Activated T-helper 2 cell treated with anti-CD3 and anti-CD28 coated beads, Interferon-gamma antibody, Interleukin-2, Interleukin-4, amounts not matched to agents 10 μg/mL and 5 μg/mL and 100 μg/mL, durations not matched to agents 14 hours and 24 hours and 36 hours (primary cell): ENCODE measurements at places on chromosomes 16 and 17.

DNA sequence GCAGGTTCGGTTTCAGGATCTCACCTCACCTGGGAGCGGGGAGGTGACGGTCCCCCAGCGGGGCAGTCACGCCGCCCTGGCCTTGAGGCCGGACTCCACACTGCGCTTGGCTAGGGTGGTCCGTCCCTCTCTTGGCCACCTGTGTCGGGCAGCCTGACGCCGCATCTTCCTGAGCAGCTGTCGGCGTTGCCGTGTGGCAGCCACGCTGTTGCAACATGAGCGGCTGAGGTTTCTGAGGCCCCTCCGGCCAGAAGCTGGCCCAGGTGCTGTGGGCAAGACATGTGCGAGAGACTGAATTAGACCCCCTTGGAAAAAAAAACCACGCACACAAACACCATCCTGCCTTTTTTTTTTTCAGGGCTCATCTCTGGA, 49.2 kb downstream of the IRF8 start:
- no peak for DNase-seq

GRCh38 chr16:50314665-50315064, 48.3 kb downstream of the ADCY7 start:
- no peak for DNase-seq

DNA sequence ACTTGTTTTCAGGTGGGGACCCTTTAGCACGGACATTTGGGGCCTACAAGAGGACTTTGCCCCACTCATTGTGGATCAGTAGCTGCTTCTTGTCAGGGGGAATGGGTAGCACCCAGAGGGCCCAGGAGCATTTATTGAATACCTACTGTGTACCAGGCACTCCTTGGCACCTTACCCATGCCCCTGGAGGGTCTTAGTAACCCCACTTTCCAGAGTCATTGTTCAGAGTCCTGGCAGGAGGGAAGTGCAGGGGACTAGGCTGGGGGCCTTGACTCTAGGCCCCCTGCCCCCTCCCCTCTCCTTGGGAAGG, 21.0 kb upstream of the CIBAR2 start:
- DNase-seq, result no peak

DNA sequence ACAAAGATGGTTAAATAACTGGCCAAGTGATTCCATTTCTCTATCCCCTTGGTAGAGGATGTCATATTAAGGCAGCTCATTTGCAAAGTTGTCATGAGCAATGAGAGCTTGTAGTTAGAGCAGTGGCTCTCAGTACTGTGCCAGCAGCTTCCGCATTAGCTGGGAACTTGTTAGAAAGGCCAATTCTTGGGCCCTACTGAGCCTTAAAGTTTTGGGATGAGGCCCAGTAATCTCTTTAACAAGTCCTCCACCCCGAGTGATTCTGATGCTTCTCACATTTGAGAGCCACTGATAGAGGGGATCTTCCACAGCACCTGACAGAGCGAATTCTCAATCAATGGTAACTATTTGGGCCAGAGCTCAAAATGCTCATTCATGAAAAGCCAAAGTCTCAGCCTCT, 20.2 kb upstream of the CCL1 start:
- no peak for DNase-seq

GRCh38 chr16:29011112-29011511, 26.3 kb downstream of the LAT start:
- no peak for DNase-seq

GRCh38 chr17:71615820-71616219, 505.0 kb upstream of the SOX9 start:
- no peak for DNase-seq

DNA sequence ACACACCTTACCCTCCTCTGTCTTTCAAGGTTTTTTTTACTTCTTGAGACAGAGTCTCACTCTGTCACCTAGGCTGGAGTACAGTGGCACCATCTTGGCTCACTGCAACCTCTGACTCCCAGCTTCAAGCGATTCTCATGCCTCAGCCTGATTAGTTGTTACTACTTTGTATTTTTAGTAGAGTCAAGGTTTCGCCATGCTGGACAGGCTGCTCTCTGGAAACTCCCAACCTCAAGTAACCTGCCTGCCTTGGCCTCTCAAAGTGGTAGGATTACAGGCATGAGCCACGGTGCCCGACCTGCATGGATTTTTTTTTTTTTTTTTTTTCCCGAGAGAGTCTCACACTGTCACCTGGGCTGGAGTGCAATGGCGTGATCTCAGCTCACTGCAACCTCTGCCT, 273.2 kb downstream of the RBFOX1 start:
- no peak for DNase-seq

GRCh38 chr16:68287276-68288251, 23.2 kb downstream of the SLC7A6OS start:
- DNase-seq, result no peak

DNA sequence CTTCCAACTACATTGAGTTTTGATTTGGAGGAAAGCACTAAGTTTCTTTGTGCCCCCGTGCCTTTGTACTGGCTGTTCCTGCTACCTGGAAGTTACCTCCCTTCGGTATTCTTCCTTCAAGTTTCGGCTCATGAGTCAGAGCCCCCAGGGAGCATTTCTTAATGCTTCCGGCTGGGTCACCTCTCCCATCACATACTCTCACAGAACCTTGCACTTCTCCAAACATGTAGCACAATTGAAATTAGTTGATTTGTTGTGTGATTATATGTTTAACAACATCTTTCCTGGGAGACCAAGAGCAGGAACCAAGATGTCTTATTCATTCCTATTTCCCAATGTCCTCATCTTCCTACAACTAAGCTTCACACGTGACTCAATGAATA, 158.6 kb upstream of the CDH5 start:
- DNase-seq, result no peak
